AG08395 (cell line): ENCODE measurements at places on chromosomes 4 and X.
A peak's percentile ranks its signal among the peaks of the same experiment; 100 is the strongest.

- no peak for DNase-seq
Observed at GRCh38 chr4:122710434-122711308, 21.8 kb upstream of the BBS12 start.

- DNase-seq: no peak
Observed at GRCh38 chrX:124113621-124114600, 152.4 kb downstream of the STAG2 start.

GRCh38 chr4:182917182-182918043 is at the start of gene DCTD:
TSS of gene DCTD (minus strand) at chr4:182917386. CDS start at chr4:182915568, 1,818 bp downstream.
- peak; percentile 80 for DNase-seq

GRCh38 chrX:8033175-8033574 is 106.0 kb upstream of the PNPLA4 start:
- no peak for DNase-seq

DNA sequence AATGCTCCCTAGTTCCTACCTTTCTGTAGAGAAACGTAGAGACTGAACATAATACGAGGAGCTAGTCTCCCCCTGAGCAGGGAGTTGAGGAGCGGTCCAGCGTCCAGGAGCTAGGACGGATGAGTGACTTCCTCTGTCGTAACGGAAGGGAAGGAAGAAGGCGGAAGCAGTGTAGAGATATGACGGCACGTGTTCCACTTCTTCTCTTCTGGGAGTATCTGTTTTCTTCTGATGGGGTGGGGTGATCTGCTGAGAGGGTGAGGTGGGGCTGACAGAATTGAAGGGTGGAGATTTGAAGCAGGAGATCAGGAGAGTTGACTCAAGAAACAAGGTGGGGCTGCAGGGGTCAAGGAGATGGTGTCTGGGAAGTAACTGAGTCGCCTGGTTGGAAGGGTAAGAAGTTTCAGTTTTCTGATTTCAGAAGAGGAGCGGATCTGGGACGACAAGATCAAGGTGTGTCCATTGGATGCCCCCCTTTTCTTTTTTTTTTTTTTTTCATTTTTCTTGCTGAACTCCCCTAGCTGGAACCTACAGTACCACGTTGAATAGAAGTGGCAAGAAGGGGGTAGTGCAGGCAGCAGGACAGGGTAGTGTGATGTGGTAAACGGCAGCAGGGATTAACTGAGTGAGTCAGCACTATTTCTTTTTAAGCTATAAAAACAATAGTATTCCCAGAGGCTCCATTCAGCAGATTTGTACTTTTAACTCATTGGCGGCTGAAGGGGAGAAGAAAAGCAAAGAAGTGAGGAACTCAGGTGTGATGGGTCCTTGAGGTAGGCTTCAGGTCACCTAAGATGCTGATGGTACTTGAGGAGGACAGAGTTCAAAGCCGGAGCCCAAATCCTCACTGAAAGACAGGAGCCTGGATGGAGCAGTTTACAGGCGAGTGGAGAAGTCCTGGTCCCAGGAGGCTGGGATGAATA is 50.8 kb upstream of the SETD7 start:
- peak; percentile 47 for DNase-seq

DNA sequence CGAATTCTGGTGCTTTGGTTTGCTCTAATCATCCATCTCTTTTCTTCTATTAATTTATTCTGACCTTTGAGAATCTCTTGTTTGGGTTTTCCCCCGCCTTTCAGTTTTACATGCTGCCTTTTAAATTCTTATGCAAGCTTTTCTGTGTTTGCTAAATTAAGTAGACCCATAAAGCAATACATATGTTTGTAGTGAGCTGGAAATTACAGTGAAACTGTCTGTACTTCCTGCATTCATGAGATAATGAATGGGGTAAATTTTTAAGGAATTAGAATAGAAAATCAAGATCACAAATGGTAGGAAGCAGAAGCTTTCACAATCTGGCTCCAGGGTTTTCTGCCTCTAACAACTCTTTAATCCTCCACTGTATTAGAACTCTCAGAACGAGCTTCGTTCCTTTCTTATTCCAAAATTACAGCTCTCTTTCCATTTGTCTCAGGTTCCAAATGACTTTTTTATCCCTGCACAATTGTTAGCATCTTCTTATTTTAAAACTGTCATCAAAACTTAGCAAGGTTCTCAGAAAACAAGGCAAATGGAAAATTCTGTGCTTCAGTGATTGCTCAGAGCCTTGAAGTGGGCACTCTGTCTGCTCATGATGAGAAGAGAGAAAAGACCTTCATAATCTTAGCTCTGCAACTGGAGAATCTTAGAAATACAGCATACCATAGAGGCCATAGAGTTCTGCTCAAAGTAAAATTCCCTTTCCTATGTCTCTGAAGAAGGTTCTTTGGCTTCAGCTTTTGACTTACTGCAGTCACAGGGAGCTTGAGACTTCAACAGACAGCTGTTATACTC is 108.2 kb downstream of the EGF start:
- DNase-seq: no peak

DNA sequence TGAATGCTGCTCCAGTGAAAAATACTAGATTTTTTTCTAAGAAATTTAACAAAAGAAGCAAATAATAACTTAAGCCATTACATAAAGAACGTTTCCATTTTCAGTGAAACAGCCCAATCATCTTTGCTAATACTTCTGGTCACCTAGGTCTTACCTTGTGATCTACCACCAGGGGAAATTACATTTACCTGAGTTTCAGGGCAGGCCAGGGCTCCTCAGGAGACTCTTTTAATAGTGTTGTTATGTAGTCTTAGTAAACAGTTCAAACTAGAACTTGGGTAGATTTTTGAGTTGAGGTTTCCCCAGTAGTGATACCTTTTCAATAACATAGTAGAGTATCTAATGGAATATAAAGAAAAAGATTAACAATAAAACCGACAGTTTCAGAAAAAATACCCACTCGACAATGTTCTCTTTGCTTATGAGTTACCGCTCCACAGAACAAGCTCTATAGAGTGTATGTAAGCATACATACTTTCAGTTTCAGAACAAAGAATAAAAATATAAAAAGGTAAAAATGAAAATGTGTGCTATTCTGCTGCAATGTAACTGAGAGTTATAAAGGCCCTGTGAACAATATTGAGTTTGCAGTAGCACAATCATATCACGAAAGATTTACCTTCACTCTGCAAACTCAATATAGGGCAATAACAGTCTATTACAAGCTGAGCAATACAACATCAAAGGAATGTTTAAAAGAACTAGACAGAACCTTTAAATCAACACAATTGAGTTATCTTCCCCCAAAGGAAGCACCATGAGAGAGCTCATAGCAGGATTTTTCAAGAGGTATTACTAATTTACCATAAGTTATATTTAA is 165.8 kb downstream of the ATOH1 start:
- no peak for DNase-seq
